Left renal pelvis (tissue), 4 donors: ENCODE measurements at places on chromosomes 7 and 10.

DNA sequence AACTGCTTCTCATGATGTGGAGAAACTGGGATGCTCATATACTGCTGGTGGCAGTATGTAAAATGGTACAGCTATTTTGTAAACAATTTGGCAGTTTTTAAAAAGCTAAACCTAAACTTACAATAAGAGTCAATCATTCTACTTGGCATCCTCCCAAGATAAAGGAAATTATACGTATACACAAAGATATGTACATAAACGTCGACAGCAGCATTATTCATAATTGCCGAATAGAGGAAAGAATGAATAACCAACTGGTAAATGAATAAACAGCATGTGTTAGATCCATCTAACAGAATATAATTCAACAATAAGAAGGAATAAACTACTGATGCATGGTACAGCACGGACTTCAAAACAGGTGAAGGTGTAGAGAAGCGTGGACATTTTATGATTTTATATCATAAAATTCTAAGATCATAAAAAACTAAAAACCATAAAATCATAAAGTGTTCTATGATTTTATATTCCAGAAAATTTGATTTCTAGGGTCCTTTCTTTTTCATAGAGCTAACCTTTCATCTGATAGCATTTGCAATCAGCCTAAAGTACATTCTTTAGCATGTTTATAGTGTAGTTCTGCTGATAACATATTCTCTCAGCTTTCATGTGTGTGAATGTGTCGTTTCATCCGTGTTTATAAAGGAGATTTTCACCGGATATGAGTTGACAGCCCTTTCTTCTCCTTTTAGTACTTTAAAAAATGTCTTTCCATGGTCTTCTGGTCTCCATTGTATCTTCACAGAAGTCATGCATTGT is 261.5 kb downstream of the DIP2C start:
- no peak for DNase-seq

- no peak for DNase-seq
Measured at GRCh38 chr7:47709451-47709850, 127.5 kb upstream of the TNS3 start.

GRCh38 chr7:9719303-9719702 is 1254.4 kb upstream of the PHF14 start:
- no peak for DNase-seq

DNA sequence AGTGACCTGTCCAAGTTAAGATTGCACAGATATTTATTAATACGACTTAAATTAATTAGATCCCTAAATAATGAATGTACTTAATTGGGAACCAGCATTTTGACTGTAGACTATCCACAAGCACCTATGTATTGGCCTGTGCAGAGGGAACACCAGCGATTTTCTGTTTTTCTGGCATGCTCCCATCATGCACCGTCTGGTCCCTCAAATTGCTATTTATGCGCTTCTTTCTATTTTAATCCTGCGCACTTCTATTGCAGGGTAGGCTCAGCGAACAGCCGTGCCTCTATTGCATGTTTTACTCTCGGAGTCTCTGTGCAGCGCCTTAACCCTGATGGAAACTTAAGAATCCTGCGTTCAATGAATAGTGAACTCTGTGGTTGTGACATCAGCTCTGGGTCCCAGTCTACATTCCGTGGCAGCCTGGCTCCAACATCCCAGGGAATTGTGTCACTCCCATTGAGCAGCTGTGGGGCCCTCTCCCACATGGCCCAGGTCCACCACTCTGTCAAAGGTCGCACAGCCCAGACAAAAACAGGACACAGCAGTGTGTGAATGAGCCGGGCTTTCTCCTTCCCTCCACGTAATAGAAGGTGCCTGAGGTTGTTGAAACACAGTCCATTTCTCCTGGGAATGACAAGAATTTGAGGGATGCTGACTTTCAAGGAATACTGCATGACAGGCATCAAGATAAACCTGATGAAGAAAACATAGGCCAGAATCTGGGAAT is 239.7 kb upstream of the KLF6 start:
- DNase-seq: no peak

DNA sequence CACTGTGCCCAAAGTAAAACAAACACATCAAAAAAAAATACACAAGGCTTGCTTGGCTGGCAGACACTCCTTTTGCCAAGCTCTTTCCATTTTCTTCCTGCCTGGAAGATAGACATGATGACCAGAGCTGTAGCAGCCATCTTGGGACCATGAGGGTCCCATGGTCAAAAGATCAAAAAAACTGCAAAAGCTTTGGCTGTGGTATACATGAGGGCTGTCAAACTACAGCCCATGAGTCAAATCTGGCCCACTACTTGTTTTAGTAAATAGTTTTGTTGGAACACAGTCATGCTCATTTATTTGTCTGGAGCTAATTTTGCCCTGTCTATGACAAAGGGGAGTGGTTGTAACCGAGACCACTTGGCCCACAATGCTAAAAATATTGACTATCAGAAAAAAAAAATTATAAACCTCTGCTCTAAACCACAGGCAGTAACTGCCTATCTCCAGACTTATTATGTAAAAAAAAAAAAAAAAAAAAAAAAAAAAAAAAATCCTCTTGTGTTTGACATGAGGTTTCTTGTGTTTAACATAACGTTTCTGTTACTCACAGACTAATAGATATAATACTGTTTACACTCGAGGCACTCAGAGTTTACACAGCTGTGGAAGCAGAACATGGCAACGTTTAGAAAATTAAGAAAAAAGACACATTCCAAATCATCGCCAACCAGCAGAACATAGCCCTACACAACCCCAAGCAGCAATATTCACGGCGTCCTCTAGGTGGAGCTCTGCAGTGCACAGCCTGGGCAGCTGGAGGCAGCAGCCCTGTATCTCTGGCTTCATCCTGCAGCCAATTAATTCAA is 36.9 kb downstream of the ASB13 start:
- DNase-seq: no peak

- no peak for DNase-seq
Measured at GRCh38 chr7:105389088-105389650, 448 bp upstream of the SRPK2 start.

GRCh38 chr10:113111900-113112853 is 162.1 kb downstream of the TCF7L2 start:
- no peak for DNase-seq

DNA sequence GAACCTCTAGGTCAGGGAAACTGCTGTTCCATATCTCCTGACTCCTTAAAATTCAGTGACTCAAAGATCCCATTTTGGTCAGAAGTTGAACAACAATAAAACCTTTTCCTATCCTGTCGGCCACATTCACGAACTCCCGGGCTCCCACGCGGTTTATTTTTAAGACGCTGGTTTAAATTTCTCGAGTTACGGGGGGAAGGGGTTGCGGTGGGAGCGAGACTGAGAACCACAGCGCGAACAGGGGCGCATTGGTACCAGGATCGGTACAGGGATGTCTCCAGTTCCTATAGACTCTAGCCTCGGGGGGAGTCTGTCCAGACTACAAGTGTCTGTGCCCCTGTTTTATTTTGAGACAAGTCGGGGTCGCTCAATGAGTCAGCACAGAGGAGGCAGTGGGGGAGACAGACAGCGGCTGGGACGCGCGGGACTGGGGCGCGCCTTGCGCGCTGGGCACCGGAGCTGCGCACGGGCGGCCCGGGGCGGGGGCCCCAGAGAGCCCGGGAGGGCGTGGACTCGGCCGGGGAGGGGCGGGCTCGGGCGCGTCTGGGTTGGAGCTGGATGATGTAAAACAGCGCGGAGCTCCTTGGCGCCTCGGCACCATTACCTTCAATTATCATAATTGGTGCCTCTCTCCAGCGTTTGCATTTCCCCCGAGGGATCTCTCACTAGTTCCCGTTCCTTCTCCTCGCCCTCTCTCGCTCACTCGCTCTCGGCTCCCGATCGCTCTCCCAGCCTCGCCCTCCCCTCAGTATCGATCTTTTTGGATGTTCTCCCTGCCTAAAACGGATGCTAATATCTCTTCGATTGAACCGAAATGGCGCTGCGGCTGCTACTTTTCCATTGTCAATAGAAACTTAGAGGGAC is 8.7 kb upstream of the BAMBI start:
- no peak for DNase-seq
